WTC11 (cell line): ENCODE measurements at places on chromosomes 2 and 18. TPM values are rescaled to one million over a fixed set of nuclear protein-coding genes. Genes with fewer than 3 reads are reported as not detected.

- no peak for DNase-seq
- no peak overlapping the region; the same call in 1 of the 2 replicates for H3K27ac ChIP-seq
- H3K27me3 ChIP-seq, result peaks cover 4% of the 10 kb centered on the region; the same call in 1 of the 2 replicates
- no peak overlapping the region for H3K4me3 ChIP-seq
- H3K4me1 ChIP-seq, result peaks cover 4% of the 10 kb centered on the region; the same call in 1 of the 2 replicates
- no peaks in the 10 kb centered on the region for H3K36me3 ChIP-seq
These were observed 1.4 kb upstream of the POLR1B start for GRCh38 chr2:112540906-112541305.

GRCh38 chr2:95207111-95207961 is at the start of gene ZNF892:
Gene ZNF892, plus strand, starts transcription at chr2:95207521. Its CDS starts 295 bp downstream, at chr2:95207816.
- peaks cover 32% of the 10 kb centered on the region for H3K36me3 ChIP-seq
- peaks cover 21% of the 10 kb centered on the region for H3K4me1 ChIP-seq
- peaks cover 22% of the 10 kb centered on the region for H3K27me3 ChIP-seq
- H3K4me3 ChIP-seq, result peak within 1 kb of the TSS; percentile 91
- peak; percentile 95 for DNase-seq

DNA sequence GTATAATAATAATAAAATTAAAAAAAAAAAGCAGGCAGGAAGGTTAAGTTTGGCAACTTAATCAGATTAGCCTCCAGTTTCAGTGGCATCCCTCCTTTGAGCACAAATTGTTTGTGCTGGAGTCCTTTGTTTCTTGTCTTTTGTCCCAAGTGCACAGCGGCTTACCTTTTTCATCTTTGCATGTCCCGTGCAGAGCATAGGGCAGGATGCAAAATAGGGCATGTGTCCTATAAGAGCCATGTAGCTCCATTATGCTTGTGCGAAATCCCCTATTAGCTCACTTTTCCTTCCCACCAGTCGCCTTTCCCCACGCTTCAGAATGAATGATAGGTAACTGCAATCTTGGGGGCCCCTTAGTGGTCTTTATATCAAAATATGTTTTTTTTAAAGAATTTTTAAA is 216.8 kb downstream of the TSN start:
- H3K27ac ChIP-seq, result no peak overlapping the region
- no peak overlapping the region for H3K4me3 ChIP-seq
- DNase-seq, result no peak
- no peaks in the 10 kb centered on the region for H3K27me3 ChIP-seq

GRCh38 chr2:95352310-95353054 is 50.0 kb upstream of the FAHD2A start:
- no peak for DNase-seq
- peaks cover 22% of the 10 kb centered on the region for H3K27me3 ChIP-seq
- no peaks in the 10 kb centered on the region for H3K4me1 ChIP-seq
- no peak overlapping the region for H3K27ac ChIP-seq
- H3K36me3 ChIP-seq, result no peaks in the 10 kb centered on the region

- no peak overlapping the region for H3K27ac ChIP-seq
- H3K36me3 ChIP-seq, result no peaks in the 10 kb centered on the region
- no peaks in the 10 kb centered on the region for H3K4me1 ChIP-seq
- peak; percentile 70 for DNase-seq
- H3K27me3 ChIP-seq, result no peaks in the 10 kb centered on the region
These were observed 57.3 kb upstream of the ALPP start for GRCh38 chr2:232321156-232321816.

- H3K4me3 ChIP-seq, result no peak overlapping the region
- DNase-seq, result no peak
- no peaks in the 10 kb centered on the region for H3K4me1 ChIP-seq
- H3K27me3 ChIP-seq, result no peaks in the 10 kb centered on the region; the same call in 1 of the 2 replicates
- no peak overlapping the region for H3K27ac ChIP-seq
These were observed 208.7 kb downstream of the CLIP4 start for GRCh38 chr2:29323961-29324360.

The GPBAR1 gene
- total RNA-seq, result 0.20 to 0.39 TPM (median 0.25 TPM) in 3 replicates

The SP140L gene
- 2.7 to 3.8 TPM (median 3.2 TPM) in 3 replicates for total RNA-seq

The ALPG gene
- 0.94 to 1.3 TPM (median 1.2 TPM) in 3 replicates for total RNA-seq

The LNPK gene
- total RNA-seq, result 10.3 to 13.8 TPM (median 13.7 TPM) in 3 replicates
